ENCODE measurements at places on chromosomes 4 and X.

DNA sequence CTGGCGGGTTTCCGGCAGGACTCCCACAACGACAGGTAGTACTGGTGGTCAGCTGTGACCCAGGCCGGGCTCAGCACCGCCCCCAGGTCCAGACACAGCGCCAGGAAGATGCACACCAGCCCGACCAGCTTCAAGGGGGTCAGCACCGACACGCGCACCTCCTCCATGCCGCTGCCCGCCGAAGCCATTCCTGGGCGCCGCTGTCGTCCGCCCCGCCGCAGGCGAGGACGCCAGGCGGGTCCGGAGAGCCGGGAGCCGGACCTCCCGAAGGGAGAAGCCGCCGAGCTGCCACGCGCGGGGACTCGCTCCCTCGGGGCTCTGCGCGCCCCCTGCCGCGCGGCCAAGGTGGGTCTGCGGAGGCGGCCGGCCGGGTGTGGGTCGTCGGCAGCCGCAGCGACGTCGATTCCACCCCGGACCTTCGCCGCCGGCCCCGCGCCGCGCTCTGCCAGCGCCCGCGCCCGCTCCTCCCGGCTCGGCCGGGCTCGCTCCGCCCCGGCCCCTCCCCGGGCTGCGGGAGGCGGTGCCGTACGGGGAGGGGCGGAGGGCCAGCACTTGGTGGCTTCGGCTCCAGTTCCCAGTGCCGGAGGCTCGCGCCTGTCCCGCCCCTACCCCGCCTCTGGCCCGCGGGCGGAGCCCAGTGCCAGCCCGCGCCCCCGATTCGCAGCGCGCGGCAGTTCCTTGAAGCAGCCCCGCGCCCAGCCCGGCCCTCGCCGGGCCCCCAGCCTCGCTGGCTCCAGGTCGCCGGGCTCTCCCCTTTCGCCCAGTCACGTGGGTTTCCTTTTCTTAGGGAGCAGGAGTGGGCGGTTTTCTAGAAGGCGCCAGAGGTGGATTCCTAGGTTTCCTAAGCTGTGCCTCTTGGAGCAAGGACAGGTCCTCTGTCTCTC is at the start of gene TMEM47:
Gene TMEM47, minus strand, starts transcription at position 444 of the 884 bp plus-strand sequence. Its CDS starts 256 bp downstream, at position 188.
- no peak for DNase-seq

GRCh38 chr4:88866862-88867550 is 169.4 kb upstream of the NAP1L5 start:
- peak; percentile 18 for DNase-seq

GRCh38 chr4:101101072-101101471 is 246.3 kb downstream of the PPP3CA start:
- DNase-seq = no peak

DNA sequence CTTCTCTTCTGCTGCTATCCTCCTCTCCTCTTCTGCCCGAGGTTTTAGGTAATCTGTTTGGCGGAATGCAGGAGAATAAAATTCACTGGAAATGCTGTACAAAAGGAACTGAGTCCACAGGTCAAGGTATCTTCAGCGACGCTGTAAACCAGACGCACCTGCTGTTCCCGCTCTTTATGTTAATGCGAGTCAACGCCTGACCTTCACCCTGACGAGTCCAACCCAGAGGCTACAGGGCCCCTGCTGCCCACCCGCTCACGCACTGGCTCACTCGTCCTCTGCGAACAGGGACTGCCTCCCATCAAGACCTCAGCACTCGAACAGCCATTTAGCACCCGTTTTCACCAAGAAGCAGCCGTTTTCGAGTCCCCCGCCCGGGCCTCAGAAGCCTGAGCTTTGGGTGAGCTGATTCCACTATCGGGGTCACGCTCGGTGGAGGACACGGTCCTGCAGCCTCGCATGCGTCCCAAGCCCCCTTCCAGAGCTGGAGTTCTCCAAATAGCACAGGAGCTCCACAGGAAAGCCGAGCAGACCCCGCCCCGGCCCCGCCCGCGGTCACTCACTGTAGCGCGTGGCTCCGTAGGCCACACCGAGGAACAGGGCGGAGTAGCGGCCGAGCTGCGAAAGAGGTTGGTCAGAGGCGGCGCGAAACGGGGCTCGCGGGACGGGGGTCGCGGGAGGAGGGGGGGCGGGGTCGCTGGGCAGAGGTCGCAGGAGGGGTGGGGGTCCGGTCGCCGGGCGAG is 556 bp downstream of the ATP5ME start:
- no peak for DNase-seq

DNA sequence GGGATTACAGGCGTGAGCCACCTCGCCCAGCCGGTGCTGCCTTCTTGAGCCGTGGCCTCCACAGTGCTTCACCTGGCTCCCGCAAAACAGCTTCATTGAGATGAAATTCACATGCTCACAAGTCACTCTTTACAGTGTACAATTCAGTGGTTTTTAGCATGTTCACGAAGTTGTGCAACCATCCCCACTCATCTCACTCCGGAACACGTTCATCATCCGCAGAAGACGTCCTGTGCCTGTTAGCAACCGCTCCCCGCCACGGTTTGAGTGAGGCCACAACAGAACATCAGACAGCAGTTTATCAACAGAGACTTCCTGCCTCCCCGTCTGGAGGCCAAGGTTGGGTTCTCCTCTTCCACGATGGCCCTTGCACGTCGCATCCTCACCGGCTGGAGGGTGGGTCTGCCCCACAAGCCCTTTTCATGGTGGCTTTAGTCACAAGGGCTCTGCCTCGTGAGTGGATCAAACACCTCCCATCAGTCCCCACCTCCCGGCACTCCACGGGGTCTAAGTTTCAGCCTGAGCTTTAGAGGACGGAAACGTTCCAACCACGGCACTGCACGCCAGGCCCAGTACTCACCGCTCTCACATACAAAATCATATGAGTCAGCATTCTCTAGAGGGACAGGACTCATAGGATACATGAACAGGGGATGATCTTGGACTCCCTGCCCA is 29.6 kb upstream of the SPON2 start:
- no peak for DNase-seq

GRCh38 chr4:100795581-100795980 is 277.8 kb upstream of the EMCN start:
- DNase-seq = no peak

DNA sequence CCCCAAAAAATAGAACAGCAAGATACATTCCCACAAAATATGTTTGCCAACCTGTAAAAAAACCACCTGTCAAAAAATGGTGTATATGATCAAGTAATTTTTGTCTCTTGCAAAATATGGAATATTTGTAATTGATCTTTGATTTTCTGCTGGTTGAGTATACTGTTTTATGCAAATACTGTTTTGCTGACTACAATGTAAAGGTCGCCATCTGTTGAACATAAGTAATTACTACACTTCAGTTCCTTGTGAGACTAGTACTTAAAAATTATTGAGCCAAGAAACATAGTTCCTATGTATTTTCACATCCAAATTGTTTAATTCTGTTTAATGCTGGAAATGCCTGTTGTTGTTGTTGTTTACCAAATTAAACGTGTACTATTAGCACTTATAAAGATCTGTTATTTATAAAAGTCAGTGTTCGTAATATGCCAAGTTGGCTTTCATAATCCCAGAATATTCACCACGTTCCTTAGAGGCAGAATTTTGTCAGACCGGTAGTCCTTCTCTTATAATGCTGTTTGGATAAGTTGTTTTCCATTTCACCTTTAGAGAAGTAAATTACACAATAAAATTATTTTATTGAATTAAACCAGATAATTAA is 144.2 kb downstream of the PDLIM5 start:
- no peak for DNase-seq

DNA sequence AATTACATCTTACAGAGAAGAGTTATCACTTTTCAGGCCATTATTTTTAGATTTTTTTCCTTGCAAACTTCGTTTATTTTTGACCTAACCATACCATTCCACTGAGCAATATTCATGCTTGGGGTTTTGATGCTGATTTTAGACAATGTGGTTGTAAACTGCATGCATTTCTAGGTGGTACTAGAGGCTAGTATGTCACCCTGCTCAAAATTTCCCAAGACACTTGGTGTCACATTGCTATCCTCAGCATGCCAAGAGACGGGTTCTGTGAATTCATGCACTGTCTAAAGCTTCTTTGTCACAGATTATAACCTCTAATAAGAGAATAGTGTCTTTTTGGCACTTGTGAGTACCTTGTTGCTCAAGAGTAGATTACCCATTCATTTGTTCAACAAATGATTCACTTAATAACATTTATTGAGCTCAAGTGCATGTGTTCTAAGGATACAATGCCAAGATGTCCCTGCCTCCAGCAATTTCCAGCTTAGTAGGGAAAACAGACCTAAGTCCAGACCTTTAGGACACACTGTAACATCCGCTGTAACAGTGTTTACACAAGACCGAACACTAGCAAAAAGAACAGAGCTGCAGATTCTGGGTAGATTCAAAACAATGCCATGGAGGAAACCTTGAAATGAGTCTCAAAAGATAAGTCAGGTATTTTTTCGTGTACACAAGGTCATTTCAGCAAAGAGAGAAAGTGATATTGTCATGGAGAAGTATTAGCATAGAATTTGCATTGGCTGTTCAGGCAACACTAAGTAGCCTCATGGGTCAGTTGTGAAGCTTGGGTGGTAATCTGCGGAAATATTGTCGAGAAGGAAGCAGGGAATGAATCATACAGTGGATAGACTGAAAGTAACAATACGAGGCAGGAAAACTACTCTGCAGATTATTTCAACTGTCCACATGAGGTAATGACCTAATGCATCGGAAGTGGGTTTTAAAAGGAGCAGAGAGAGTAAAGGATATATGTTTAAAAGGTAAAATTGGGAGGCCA is 515.1 kb upstream of the ZFP42 start:
- no peak for DNase-seq

- no peak for DNase-seq
These were observed 311.7 kb upstream of the TAPT1 start for GRCh38 chr4:16537926-16538325.

DNA sequence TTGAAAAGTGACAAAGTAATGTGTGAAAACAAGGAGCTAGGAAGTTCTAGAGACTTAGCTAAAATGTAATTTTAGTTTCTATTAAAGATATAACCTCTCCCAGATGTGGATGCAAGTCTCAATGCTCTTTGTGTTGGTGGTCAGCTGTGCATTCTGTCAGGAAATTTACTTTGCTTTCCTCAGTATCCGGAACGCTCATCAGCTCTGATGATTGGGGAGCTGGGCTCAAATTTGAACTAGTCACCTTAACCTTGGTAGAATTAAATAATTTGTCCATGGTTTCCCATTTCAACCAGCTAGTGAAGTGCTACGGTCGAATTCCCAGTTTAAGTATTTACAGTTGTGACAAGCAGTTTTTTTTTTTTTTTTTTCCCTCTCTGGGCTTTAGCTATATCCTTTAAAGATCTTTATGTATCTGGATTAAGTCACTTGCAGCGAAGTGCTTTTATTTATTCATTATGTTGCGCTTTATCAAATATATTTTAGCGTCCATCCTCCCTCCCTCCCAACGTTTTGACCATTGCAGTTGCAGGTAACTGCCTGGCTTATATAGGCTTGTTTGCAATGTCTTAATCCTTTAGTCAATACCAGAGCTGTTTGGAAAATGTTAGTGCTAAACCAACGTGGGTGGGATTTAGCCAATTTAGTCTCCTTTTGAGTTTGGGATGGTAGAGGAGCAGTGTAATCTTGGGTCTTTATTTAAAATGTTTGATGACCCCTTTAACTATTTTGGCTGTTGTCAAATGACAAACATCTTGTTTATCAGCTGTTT is 2.1 kb downstream of the OGT start:
- DNase-seq = no peak

DNA sequence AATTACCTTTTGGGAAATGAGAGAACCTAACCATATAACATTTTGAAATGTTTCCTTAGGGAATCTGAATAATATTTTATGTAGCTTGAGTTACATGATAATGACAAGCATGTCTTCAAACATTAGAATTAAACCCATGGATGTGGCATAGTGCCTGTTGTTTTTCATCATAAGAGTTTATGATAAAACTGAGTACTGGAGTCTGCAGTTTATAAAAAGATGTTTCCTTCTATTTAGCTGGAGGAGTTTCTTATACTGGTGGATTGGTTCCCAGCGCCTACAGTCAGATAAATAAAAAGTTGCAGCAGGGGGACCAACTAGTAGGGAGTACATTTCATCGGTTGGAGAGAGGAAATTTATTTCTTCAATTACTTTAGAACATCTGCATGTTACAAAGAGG is 70.1 kb upstream of the PCDH18 start:
- DNase-seq = no peak

DNA sequence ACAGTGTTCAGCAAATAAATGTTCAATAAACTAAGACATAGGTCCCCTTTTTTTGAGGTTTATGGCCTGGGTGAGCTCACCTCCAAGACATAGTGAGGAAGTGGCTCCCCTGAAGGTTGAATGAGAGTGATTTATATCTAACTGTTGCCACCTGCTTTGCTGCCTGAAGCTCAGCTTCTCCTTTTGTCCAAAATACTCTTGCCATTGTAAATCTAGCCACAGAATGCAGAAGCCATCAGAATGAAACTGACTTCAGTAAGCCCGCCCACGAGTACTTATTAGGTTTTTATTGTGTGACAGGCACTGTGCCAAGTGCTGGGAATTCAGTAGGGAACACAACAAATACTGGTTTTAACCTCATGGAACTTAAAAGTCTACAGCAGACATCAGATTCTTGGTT is 18.0 kb downstream of the SPINK2 start:
- no peak for DNase-seq

- no peak for DNase-seq
These were observed 54.2 kb downstream of the SCD5 start for GRCh38 chr4:82744284-82744968.

GRCh38 chrX:153486171-153486570 is 8.6 kb upstream of the BGN start:
- no peak for DNase-seq

DNA sequence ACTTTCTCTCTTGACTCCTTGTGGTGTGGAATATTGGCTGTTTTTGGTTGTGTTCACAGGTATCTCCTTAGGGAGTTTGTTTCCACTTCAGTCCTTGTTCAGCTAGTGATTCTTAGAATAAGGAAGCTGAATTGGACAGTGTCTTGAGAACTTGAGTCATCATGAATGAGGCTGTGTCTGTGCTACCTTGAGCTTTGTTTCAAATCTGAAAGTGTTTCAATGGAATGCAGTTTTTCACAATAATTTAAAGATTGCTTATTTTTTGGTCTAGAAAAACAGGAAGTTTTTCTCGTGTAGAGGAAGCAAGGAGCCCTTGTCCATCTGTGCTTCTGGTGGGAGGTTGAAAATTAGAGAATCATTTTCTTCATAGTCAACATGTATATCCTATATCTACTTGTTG is 76.5 kb downstream of the ZNF518B start:
- DNase-seq = no peak

DNA sequence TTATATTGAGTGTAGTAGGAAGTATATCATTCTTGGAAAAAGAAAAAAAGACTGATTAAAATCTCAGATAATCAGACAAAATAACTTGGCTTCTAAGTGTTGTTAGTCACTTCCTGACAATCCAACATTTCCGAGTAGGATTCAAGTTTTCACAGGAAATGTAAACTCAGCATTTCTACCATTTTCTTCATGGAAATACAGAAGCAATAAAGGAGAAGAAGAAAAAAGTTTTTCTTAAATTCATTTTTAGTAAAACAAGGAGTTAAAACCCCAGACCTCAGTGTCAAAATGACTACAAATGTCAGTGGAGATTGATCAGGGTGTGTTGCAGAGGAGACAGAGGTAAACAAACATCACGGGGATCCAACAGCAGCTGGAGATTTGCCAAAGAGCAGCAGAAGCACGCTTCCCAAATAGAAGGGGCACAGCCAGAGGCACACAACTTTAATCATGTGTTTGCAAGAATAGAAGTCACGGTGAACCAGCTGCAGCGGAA is 129.3 kb upstream of the FAM9B start:
- no peak for DNase-seq

Data from SW 1271 (cell line).